HT-29 (cell line): ENCODE measurements at places on chromosomes 7 and 10.

DNA sequence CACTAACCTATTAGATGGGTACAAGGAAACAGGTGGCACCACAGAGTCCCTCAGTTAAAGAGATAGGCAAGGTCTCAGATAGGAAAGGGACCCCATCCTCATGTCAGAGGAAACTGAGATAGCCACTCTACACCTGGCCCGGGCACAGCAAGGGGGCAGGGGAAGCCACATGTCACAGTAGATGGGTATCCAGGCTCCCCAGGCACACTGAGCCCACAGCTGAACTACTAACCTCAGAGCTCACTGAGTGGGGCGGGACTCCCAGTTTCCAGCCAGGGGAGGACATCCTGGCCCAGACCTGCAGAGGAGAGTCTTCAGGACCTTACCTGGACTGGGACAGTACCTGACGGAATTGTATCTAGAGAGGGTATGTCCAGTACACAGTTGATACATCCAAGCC lies 3.7 kb upstream of the CDHR1 start:
- no peak for DNase-seq

GRCh38 chr7:121576148-121576917 lies 180.2 kb upstream of the FAM3C start:
- no peak for DNase-seq

- no peak for DNase-seq
Observed at GRCh38 chr7:22190736-22191135, 166.2 kb downstream of the RAPGEF5 start.

- DNase-seq = no peak
Observed at GRCh38 chr10:113168584-113168983, 218.5 kb downstream of the TCF7L2 start.
